ENCODE measurements at places on chromosomes 7 and 10. TPM values are rescaled to one million over a fixed set of nuclear protein-coding genes. Genes with fewer than 3 reads are reported as not detected.

- no peak for DNase-seq
These were observed 187.9 kb downstream of the ZNF365 start for GRCh38 chr10:62562101-62562500.

Gene SSC4D
- total RNA-seq, result 0.47 TPM

DNA sequence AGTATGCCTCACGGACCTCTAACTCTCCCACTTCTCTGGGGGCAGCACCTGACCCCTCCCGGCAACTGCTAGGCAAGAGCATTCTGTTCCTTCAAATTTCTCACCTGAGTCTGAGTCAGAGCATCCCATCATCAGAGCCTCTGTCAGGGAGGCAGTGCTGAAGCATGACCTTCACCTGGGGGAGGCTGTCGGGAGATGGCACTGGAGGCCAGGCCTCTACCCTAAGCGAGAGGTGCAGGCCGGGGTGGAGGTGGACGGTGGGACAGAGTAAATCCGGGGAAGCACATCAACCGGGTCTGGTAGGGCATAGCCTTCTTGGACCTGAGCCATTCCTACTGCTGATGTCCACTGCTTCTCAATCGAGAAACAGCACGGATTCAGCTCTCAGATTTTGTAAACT, 90.4 kb downstream of the SPAG6 start:
- DNase-seq, result no peak

Gene STEAP1B
- not detected for total RNA-seq

GRCh38 chr10:121130382-121130781, 279.2 kb downstream of the WDR11 start:
- no peak for DNase-seq

DNA sequence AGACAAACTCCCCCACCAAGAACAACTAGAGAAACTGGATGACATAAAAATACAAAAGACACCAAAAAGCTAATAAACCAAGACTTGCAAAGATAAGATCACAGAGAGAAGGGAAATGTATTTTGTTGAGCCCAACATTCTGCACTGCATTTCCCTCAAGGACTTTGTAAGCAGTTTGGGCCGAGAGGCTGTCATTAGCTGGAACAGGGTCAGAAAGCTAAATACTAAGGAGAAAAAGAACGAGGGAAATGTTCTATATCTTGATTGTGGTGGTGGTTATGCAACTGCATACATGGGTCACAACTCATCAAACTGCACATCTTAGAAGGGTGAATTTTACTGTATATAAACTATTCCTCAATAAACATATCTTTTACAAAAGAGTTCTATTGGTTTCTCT, 315.0 kb downstream of the IPMK start:
- no peak for DNase-seq

GRCh38 chr10:28925121-28925663, 247.9 kb downstream of the BAMBI start:
- no peak for DNase-seq

Gene PHYHIPL
- not detected for total RNA-seq

- no peak for DNase-seq
These were observed 77.4 kb downstream of the SAMD9 start for GRCh38 chr7:93040355-93040754.

- DNase-seq, result no peak
These were observed 29.2 kb downstream of the COA1 start for GRCh38 chr7:43700059-43700501.

GRCh38 chr10:79187121-79187940, 118.6 kb downstream of the ZMIZ1 start:
- DNase-seq, result no peak

Gene ADARB2
- 0.63 TPM for total RNA-seq

DNA sequence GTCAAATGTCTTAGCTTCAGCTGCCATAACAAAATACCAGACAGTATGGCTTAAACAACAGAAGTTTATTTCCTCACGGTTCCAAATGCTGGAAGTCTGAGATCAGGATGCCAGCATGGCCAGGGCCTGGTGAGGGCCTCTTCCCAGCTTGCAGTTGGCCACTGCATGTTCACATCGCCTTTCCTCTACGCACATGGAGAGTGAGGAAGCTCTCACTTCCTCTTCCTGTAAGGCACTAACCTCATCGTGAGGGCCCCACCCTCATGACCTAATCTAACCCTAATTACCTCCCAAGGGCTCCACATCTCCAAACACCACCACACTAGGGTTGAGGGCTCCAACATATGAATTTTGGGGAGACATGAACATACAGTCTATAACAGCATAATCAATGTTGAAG, 14.4 kb downstream of the ZNF33B start:
- no peak for DNase-seq

DNA sequence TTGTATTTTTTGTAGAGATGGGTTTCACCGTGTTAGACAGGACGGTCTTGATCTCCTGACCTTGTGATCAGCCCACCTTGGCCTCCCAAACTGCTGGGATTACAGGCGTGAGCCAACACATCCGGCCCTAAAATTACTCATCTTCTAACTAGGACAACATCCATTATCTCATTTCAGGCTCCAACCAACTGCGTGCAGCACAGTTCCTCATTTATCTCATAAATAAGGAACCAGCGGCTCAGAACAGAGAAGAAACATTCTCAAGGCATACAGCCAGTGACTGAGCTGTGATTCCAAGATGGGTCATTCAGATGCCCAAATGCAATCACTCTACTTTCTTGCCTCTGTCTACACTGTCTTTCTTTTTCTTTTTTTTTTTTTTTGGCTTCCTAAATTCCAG, 356.1 kb downstream of the ELMO1 start:
- no peak for DNase-seq

GRCh38 chr10:48729941-48730457, 45.3 kb downstream of the WDFY4 start:
- DNase-seq, result no peak

GRCh38 chr10:310371-310770, 175.1 kb downstream of the ZMYND11 start:
- no peak for DNase-seq

Gene SPAM1
- not detected for total RNA-seq

DNA sequence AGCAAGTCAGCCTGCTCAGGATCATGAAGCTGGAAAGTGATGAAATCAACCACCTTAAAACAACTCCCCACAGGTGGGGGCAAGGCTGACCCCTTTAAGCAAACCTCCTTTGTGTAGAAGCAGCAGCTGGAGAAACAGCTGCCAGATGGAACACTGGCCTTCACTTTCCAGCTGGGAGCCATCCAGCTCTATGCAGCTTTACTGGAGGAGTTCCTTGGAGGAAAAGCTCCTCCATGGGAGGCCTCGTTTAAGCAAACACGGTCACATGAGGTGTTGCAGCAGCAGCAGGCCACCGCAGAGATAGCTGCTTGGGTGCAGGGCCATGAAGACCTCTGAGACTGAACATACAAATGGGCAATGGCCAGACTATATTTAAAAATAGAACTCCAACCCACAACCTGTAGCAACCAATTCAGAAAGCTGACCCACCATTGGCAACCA, 13.0 kb upstream of the DLG5 start:
- no peak for DNase-seq
